ENCODE measurements at places on chromosomes 5 and 9.

DNA sequence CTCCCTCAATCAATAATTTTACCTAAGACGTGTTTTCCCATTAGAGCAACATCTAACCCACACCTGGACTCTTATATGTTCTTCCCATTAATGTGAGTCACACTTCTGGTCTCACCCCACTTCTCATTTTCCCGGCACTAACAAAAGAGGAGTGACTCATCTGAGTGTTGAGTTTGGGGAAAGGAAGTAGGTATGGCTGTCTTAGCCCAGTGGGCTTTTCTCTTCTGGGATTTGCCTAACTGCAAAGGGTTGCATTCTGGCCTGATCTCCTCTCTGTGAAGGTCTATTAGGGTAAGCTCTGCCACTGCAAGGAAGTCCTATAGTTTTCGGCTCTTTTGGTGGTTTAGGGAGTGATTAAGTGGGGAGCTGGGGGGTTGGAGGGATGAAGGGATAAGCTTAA lies 195.6 kb downstream of the KIAA0825 start:
- peak; percentile 77 for DNase-seq

DNA sequence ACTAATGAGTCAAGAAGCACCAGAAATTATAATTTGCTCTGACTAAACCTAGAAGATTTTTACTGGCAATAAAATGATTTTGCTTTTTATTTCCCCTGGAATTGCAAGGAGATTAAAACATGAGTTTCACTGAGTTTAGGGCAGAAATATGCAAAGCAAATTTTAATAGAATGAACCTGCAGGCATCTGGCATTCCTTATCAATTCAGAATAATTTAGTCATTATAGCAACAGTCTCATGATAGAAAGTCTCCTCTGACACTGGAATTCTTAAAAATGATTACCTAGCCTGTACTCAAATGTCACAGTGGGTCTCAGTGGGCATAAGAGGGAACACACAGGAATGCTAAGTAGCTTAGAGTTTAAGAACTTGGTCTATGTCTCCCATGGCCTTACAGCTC lies 195.9 kb downstream of the TTC39B start:
- DNase-seq, result no peak

DNA sequence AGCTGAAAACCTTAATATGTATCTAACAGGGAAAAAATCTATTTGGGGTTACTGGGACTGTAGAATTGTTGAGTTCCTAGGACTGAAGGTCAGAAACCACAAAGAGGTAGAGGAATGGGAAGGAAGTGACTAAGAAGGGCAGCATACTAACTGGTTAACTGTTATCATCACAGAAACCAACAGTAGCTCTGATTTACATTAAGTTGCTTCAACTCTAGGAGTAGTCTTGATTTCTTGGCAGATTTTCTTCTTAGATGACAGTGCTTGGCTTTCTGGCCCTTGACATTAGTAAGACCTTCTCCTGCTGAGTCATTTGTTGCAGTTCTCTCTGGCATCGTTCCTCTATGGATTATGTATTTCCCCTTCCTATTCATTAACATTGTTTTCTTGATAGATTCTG lies 116.1 kb upstream of the RASA1 start:
- peak; percentile 97 for DNase-seq

DNA sequence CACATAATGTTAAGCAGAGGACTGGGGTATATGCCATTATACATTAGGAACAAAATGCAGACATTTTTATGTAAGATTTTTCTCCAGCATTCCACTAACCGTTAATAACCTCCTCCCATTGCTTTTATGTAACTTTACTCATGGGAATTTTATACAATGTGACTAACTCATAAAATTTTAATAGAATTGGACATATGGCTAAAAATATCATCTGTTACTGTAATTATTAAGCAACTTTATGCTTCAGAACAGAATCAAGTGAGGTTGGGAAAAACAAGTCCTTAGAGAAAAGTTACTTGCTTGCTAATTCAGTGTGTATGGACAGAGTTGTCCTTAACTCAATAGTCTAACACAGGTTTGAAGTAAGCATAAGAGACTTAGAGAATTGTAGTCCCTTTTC lies 54.8 kb upstream of the PCSK1 start:
- no peak for DNase-seq

DNA sequence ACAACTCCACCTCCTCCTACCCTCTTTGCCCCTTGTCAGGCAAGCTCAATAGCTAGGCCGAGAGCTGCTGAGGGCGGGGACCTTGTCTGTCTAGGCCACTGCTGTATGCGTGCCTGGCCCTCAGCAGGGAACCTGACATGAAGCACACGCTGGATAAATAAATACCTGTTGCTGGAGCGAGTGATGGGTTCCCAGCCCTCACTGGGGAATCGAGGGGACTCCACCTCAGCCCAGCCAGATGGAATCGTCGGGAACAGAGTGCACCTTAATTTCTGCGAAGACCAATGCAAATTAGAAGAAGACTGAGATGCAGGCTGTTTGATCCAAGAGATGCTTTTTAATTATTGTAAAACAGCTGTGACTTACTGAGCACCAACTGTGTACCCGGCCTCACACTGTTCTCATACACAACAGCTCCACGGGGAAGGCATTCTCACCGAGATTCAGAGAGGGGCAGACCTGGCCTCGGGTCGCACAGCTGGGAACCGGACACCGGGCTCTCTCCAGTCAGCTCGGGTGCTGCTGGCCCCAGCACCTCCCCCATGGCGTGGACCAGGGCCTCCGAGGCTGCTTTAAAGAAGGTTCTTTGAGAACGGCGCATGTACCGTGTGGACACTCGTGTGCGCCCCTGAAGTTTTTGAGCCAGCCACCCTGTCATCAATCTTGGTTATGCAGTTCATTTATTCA lies 109.7 kb upstream of the IER5L start:
- DNase-seq, result no peak

DNA sequence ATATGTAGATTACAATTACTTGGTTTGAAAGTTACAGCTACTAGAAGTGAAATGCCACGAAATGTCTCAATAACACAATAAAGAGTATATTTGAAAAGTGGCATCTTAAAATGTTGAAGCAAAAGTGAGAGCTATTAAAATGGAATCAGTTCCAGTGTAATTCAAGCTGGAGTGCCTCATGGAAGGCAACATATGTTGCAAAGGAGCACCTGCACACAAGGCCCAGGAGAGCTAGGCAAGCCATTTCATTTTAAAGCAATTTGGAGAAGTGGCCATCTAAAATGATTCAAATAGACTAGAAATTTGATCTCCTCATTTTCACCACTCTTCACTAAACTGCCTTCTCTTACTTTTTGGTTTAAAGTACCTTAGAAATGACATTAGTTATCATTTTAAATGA lies 167.8 kb downstream of the GABRB2 start:
- no peak for DNase-seq

DNA sequence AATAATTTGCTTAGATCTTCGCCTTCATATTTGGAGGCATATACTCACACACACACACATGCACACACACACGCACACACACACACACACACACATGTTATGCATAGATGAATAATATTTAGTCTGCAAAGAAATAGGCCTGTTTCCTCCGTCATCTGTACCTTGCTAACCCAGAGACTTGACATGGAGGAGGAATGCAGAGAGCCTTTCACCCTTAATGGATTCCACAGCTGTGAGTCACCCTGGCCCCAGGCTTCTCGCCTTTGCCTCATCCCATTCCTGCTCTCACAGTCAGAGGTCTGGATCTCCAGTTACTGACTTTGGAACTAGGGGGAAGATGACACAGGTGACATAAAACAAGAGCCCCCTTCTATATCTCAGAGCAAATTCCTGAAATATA lies 29.7 kb downstream of the ZNF462 start:
- DNase-seq, result peak; percentile 98

- DNase-seq, result no peak
These were observed 146.2 kb upstream of the IRX1 start for GRCh38 chr5:3449481-3449880.

- DNase-seq, result no peak
These were observed 5.1 kb downstream of the PKN3 start for GRCh38 chr9:128707446-128707845.

DNA sequence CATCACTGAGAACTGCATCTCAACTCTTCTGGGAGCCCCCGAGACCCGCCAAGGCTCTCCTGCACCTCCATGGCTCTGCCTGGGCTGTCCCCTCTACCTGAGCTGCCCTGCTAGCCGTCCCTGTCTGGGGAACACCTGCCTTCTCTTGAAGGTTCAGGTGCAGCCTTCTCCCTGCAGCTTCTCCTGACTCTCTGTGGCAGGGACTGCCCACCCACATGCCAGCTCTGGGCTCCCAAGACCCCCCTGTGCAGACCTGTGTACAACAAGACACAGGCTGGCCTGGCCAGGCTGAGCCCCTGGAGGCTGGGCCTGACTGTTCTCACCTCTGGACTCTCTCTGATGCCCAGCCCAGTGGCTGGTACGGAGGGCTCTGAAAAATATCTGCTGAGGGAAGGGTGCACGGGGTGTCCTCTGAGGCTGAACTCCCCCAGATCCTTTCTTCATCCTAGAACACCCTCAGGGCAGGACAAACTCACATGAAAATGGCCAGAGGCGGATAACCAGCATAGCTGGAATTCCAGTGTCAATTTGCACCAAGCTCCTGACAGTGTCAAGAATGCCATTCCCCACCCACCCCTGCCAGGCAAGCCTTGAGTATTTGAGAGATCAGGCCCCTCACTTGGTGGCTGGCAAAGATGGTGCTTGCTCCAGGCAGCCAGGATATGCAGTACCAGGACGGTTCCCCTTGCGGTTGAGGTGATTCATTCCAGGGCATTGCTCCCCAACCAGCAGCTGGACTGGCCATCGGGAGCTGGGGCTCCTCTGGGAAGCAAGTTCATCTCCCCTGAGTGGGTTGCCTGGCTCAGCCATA lies 40.9 kb upstream of the SLC25A51 start:
- peak; percentile 15 for DNase-seq

DNA sequence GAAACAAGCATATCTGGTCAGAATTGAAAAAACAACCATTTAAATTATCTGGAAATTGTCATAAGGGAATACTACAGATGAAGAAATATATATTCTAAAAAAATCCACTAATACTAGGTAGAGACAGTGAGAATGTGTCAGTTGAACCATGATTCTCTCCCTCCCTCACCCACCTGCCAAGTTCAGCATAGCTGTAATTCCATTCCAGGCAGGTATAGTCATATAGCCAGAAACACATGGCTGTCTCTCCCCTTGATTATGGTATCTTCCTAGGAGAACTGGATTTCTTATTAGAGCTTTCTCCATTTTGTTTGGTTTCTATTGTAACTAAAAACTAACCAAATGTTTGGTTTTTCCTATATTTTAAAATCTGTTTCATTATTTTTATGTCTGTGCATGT lies 509.2 kb downstream of the CDH10 start:
- no peak for DNase-seq

DNA sequence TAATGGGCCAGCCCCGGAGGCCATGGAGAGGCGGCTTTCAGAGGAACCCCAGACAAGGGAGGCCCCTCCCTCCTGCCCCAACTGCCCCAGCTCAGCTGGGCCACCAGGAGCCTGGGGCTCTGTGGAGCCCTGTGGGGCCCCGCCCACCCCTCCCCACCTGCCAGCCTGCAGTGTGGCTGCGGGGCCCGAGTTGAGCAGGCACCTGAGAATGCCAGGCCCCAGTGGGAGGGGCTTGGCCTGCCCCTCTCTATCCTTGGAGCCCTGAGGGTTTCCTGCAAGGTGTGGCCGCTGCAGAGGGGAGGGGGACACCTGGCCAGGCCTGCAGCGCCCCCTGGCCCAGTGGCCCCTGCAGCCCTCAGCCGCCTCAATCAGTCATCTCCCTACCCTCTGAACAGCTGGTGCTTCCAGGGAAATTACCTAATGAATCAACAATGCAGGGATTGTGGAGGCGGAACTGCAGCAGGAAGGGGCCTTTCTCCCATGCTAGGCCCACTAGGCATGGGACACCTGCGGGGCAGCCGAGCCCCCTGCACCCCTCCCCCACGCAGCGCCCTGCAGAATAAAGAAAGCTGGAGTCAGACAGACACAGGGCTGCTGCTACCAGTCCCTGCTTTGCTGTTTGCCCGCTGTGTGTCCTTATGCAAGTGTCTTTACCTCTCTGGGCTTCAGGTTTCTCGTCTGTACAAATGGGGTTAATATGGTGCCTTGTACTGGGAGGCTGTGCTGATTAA lies 48.0 kb downstream of the LMX1B start:
- DNase-seq, result no peak

DNA sequence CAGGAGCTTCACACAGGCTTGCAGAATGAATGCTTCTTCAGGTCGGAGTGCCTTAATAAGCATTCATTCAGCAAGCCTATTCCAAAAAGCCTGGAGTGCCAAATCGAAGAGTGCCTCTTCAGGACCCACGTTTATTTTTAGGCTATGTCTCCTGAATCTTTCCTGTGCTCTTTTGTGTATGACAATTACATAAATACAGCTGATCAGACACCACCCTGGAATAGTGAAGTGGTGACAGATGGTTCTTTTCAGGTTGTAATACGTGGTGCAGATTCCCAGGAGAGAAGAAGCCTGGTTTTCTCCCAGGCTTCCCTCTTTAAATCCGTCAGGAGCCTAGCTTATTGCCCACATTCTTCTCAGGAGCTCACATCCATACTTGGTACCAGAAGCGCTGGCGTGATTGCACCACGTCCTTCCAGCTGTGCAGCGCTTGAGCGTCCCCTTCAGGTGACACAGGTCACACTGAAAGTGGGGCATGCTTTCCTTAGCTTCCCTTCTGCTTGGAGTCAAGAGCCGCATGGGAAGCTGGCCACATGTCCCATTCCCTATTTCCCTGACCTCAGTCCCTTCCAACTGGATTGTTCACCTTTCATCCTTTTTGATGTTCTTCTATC lies 123.1 kb downstream of the ADCY2 start:
- no peak for DNase-seq

GRCh38 chr5:29853711-29854220 lies 1339.7 kb upstream of the CDH6 start:
- DNase-seq, result no peak

GRCh38 chr9:135701959-135702721 lies at the start of gene KCNT1:
Gene KCNT1 (plus strand): TSS chr9:135702185. CDS start chr9:135702259, 74 bp downstream.
- DNase-seq, result peak; percentile 17

GRCh38 chr5:3657364-3658022 lies 61.9 kb downstream of the IRX1 start:
- no peak for DNase-seq

- DNase-seq, result peak; percentile 58
These were observed 312.6 kb downstream of the TMEM232 start for GRCh38 chr5:110413856-110414255.
